GM23248 (cell line): ENCODE measurements at places on chromosomes 7 and 10. TPM values are rescaled to one million over a fixed set of nuclear protein-coding genes. Genes with fewer than 3 reads are reported as not detected.

The CYP2W1 gene
- total RNA-seq: not detected in 2 replicates

The DYNC1I1 gene
- 0.38 and 1.4 TPM in 2 replicates for total RNA-seq

DNA sequence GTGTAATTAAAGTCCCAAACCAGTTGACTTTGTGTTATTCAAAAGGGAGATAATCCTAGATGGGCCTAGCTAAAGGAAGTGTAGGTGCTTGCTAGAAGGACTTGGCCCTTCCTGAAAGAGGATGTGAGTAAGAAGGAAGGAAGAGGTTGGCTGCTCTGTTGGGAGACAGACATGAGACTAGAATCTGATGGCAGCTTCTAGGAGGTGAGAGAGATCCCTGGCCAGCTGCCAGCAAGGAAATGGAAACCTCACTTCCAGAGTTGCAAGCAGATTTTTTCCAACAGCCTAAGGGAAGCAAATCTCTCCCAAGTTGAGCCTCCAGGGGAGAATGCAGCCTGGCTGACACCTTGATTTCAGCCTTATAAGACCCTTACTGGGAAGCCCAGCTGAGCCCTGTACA is 368.4 kb upstream of the ZMIZ1 start:
- peak; percentile 47 for DNase-seq

- no peak for DNase-seq
Observed at GRCh38 chr7:150806454-150806853, 5.9 kb downstream of the TMEM176A start.

- no peak for DNase-seq
Observed at GRCh38 chr7:84949501-84949900, 237.4 kb downstream of the SEMA3D start.
